Fibroblast of skin of back (primary cell): ENCODE measurements at places on chromosomes 1 and 21.

DNA sequence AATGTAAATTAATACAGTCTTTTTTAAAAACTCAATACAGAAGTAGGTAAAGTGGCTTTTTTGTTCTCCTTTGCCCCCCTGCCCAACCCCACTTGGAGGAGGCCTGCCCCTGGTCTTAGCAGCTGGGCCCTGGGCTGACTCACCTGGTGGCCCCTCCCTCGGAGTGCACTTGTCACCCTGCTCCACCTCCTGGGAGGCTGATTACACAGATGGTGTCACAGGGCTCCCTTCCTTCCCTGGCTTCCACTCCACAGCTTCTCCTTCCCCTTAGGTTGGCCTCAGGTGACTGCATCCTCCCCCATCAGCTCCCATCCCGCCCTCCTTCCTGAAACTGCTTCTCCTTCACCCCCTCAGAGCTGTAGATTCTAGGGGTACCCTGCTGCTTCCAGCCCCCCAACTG, 11.7 kb upstream of the CAPN9 start:
- no peak for DNase-seq

- no peak for DNase-seq
Measured at GRCh38 chr1:116712510-116712909, 41.7 kb upstream of the CD2 start.

DNA sequence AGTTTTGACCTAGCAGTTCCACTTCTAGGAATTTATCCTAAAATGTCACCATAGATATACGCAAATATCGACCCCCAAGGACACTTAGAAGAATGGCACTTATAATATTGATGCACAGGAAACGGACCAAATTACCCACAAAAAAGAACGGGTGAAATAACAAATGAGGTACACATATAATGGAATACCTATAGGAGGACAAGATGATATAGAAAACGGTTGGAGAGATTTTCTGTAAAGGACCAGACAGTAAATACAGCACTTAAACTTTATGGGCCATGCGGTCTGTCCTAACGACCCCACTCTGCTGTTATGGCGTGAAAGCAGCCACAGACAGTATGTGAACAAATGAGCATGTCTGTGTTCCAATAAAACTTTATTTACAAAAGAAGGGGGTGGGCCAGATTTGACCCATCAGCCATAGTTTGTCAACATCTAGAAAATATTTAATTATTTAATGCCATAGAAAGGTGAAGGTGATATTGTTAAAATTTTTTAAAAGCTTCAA, 2.4 kb downstream of the TMPRSS3 start:
- no peak for DNase-seq

DNA sequence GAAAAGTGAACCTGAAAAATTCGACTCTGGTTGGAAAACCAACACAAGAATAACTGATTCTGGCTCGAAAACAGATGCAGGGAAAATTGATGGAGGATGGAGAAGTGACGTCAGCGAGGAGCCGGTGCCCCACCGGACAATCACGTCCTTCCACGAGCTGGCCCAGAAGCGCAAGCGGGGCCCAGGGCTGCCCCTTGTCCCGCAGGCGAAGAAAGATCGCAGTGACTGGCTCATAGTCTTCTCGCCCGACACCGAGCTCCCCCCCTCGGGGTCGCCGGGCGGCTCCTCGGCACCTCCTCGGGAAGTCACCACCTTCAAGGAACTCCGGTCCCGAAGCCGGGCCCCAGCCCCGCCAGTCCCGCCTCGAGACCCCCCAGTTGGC, 1.9 kb downstream of the RUSC1 start:
- peak; percentile 40 for DNase-seq

GRCh38 chr1:92843429-92844352, 11.9 kb downstream of the RPL5 start:
- no peak for DNase-seq

DNA sequence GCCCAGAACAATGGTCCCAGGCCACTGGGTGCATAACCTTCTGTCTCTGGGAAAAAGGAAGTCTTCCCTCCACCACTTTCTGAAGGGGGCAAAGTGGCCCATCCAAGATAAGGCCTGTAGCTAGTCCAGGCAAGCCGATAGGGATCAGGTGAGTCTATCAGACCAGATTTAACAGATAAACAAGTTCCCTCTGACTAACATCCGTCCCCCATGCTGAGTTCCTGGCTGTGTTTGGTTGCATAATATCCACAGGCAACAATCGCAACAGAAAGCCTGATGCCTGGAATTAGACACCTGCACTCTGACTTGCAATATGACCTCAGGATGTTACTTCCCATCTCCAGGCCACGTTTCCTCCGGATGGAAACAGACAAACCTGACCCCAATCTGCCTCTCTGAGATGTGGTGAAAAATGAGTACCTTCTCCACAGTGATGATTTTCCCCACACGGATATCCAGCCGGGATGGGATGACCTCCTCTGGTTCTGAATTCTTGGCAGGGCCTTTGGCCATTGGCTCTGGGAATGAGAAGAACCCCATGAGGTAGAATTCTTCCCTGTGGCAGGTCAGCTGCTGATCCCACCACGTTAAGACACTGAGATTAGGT, 36.4 kb downstream of the YARS1 start:
- no peak for DNase-seq

- peak; percentile 98 for DNase-seq
Measured at GRCh38 chr1:203480525-203481084, 5.0 kb downstream of the PRELP start.

DNA sequence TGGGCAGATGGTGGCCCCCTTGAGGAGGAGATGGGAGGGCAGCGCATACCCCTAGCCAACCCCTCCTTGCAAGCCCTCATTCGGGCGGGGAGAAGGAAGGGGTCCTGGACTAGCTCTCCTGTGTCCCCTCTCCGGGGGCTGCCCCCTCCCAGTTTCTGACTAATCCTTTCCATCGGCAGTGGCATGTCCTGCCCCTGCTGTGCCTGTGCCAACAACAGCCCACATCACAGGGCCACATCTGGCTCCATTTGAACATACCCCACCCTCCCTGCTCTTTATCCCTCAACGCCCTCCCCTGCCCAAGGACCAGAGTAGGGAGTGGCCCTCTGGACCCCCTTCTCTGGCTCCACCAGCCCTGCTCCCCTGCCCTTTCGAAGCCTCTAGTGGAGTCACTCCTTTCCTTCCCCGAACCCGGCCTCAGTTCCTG, 11.0 kb upstream of the LMNA start:
- DNase-seq: peak; percentile 88

GRCh38 chr1:31387612-31388011, 14.7 kb upstream of the FABP3 start:
- peak; percentile 34 for DNase-seq

DNA sequence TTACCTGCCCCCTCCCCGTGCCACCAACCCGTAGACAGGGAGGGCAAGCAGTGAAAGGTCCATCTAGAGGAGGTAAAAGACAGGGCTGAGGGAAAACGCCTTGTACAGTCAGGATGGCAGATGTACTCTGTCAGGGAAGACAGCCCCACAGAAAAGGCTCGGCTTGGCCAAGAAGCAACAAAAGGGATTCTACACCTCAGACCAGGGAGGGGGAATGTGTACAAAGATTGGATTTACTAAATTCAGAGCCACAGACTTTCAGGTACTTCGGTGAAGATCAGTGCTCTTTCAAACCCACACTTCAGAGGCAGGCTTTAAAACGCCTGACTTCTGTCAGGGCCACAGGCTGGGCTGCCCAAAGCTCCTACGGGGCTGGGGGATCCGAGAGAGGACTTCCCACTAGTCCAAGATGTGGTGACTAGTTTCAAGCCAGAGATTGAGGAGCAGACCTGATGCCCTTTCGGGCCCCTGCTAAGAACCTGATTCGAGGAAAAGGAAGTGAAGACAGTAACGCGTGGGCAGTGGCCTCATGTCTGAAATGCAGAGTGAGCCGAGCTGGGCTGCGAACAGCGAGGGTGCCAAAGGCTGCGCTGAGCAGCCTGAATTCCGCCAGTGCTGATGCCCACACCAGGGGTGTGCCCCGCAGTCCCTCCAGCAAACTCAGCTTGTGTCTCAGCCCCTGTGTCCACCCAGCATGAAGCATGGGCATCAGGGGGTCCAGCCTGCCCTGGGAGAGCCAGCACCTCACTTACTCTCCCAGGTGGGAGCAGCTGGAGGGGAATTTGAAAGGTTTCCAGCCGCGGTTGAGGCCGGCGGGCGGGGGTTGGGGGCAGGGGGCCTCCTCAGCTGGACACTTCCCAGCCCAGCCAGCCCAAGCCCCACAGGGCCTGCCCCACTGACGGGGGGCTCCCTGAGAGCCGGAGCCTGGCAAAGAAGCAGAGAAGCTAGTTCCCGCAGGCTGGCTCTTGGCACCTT, 36.2 kb downstream of the KIAA1614 start:
- DNase-seq: no peak

GRCh38 chr1:25944986-25945385, 38.8 kb upstream of the STMN1 start:
- no peak for DNase-seq

DNA sequence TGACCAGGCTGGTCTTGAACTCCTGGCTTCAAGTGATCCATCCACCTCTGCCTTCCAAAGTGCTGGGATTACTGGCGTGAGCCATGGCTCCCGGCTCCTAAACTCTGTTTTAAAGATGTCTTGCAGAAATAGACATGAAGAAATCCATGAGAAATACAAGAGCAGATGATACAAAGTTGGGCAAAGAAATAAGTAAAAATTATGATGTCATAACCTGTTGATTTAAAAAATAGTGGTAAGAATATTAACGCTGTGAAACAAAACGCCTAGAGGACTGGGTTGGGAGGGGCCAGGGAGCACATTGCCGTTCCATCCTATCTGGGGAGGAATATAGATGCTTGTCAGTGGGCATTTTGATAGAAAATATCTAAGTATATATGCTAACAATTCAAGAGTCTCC, 1.2 kb upstream of the ITGB2 start:
- no peak for DNase-seq

- no peak for DNase-seq
Measured at GRCh38 chr1:46823151-46823550, 24.3 kb downstream of the CYP4B1 start.

- DNase-seq: peak; percentile 88
Measured at GRCh38 chr1:188652678-188653077, 1823.9 kb downstream of the PLA2G4A start.

GRCh38 chr1:109929588-109930251, 19.1 kb downstream of the CSF1 start:
- no peak for DNase-seq

DNA sequence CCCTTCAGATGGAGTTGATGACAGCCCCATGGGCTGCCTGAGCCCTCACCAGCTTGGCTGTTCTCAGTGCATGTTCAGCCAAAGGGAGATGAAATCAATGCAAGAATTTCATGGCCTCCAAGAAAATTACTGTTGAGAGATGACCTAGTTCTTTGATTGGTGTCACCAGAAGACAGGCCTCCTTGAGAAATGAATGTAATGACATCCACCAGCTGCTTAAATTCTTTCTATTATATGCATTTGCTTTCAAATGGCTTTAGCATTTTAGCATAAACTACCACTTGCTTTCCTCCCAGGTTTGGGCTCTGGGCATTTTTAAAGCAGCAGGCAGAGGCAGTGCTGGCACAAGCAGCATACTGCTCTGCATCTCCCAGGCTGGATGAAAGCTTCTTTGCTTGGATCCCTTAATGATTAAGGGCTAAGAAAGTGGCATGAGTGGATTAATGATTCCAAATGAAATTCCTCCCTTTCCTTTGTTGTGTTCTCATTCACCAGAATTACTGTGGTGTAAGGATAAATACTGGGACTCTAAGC, 278.4 kb downstream of the ZNF326 start:
- no peak for DNase-seq

DNA sequence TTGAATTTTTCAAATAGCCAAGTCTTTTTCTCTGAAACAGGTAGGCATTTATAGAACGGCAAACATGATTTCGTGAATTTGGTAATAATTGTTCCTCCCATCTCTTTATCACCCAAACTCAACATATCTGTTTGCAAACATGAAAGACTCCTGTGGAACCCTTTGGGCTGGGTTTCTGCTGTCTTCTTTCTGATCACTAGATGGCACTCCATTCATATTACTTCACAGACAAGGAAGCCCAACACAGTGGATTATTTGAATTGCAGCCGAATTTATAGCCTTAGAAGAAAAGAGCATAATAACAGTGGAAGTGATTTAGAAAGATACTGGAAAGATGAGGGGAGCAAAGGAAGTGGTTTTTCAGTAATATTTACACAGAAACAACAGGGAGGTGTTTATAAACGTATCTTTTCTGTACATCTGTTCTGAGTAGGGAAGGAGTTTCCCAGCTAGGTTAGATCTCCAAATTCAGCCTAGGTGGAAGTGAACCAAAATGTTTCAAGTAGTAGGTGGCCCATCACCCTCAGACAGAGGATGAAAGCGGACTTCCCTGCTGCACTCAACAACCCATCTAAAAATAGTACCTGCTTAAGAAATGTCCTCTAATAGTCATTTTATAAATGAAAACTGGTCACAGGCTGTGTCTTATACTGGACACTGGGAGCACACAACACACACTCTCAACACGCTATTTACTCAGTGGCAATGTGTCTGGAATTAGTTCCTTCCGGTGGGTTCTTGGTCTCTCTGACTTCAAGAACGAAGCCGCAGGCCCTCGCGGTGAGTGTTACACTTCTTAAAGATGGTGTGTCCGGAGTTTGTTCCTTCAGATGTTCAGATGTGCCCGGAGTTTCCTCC, 67.6 kb downstream of the MAP3K21 start:
- DNase-seq: peak; percentile 43

DNA sequence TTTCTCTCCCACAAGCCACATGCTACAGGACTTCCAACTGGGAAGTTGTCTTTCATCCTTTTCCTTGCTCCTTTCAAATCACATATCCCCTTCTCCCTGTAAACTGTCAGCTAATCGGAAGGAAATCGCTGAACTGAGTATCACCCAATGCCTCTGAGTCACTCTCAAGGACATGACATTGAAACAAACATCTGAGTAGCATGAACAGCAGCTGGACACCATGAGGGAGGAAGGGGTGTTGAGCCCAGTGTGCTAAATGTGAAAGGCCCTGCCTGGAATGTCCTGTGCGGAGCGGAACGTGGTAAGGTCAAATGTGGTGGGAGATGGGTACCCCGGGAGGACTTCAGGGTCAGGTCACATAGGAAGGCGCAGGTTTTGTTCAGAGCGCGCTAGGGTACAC, at the start of gene OR2AJ1:
TSS of gene OR2AJ1 (plus strand) at position 22 of the 400 bp plus-strand sequence. CDS start 8,880 bp downstream, outside the sequence.
- DNase-seq: no peak

- DNase-seq: no peak
Measured at GRCh38 chr1:153262462-153263157, 3.1 kb downstream of the LORICRIN start.

DNA sequence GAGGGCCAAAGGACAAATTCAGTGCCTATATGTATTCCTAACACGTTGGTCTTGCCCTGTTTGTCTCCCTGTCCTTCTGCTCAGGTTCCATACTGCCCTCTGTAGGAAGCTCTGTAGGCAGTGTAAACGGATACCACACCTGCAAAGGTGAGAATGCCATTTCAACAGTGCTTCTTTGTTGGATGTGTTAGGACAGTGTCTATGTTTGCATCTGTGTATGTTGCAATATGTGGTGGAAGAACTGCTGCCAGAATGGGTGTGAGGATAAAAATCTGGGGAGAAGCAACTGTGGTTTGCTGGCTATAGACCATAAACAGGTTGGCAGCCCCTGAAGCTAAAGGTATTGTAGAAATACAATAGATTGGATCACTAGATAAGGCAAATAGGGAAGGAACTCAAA, 113.1 kb upstream of the BMP8A start:
- no peak for DNase-seq
